ENCODE measurements at places on chromosomes 3 and 15.

GRCh38 chr15:57255751-57256341 lies 120.5 kb upstream of the CGNL1 start:
- no peak for DNase-seq

GRCh38 chr15:84859144-84859543 lies 25.3 kb upstream of the SLC28A1 start:
- DNase-seq, result no peak

DNA sequence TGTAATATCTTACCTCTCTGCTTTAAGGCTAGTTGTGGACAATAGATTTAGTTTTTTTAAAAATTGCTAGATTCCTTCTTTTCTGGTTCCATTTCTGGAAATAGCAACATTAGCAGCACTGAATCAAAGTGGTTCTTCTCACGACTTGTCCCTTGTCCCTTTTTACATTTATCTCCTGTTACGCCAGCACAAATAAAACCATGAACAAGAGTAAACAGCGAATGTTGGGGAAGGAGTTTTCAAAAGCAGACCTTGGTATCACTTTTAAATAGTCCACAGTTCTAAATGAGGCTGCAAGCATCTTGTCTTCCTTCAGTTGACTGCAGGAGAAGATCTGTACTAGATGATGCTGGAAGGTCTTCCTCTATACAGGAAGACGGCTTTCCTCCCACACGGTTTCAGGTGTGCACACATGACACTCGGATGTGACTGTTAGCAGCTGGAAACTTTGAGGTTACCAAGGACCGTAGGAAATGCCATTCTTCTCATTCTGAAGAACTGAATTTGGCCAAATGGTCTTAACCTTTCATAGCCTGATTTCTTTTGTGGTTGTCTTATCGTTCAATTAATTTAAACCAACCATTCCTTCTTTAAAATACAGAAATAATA lies 251.0 kb upstream of the ICE2 start:
- DNase-seq, result no peak

DNA sequence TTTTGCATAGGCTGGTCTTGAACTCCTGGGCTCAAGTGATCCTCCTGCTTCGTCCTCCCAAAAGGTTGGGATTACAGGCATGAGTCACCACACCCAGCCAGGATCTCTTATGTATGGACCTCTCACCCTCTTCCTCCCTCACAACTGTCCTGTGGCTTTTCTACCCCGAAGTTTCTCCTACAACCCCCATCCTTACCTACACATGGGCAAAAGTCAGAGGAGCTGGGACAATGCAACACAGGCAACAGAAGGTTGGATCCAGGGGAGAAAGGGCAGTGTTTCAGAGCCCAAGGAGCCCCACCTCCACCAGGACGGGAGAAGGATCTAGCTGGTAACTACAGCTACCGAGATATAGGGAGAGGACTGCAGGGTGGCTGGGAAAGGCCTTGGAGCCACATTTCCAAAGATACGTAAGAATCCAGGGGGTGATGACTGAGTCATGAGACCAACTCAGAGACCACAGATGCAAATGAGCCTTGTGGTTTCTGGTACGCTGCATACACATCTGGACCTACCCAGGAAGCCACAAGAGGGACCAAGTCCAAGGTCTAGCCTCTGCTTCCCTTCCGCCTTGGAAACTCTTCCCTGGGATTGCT lies 13.6 kb downstream of the IGDCC4 start:
- peak; percentile 77 for DNase-seq

DNA sequence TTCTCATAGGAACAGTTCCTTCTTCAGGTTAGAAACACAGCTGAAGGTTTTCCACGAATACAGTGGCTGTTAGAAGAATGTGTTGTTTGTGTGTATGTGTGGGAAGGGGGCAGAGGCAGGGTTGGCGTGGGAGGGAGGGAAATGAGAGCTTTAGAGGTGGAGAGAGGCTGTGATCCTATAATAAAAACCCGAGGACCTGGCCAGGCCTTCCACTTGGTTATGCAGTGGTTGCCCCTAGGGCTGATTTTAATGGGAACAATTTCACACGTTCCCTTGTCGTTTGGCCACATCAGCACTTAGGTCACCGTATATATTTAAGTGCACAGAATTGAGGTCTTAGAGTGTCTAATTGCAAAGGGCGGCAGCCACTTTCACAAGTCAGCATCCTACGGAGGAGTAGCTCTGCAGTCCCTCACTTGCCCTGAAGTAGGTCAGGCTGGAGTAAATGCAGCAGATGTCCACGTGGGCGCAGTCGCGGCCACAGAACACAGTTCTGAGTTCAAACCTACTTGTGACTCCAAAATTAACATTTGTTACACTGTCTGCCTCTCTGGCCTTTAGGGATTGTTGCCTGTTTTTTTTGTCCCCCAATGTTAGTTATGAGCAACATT lies 85.6 kb downstream of the PDCD6IP start:
- DNase-seq, result peak; percentile 17

GRCh38 chr15:37372064-37372463 lies 271.7 kb upstream of the MEIS2 start:
- DNase-seq, result no peak

DNA sequence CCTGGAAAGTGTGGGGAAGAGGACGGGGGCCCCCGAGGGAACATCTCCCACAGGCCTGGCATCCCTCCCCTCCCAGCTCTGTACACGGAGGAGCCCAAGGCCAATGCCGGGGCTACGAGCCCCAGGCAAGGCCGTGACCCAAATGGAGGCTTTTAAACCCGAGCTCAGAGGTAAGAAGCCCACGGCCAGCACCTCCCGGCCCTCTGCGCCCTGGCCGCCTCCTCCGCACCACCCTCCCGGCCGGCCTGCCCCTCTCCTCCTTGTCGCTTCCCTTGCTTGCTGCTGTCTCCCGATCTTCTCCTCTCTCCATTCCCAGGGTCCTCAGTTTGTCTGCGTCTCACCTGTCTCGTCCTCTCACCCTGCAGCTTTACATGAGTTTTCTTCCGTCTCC lies 1.3 kb downstream of the MUC4 start:
- DNase-seq, result no peak

DNA sequence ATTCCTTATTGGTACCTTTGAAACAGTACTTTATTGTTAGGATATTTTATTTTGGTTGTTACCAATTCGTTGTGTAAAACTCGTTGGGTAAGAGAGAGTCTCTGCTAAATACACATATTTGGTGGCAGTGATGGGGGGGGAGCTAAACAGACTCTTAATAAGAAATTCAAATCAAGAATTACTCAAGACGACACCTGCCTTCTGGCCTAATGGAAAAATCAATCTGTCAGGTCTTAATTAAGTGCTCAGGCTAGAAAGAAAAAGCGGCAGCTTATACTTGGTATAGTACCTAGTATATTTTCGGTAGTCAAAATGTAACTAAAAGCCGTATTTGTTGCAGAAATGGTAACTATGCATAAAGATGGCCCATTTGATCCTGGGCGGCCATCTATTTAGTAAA lies 18.2 kb downstream of the FOXP1 start:
- no peak for DNase-seq

- DNase-seq, result no peak
These were observed 260.4 kb upstream of the KCNMB2 start for GRCh38 chr3:178275793-178276192.

GRCh38 chr3:48426401-48426909 lies 3.4 kb downstream of the PLXNB1 start:
- DNase-seq, result no peak

DNA sequence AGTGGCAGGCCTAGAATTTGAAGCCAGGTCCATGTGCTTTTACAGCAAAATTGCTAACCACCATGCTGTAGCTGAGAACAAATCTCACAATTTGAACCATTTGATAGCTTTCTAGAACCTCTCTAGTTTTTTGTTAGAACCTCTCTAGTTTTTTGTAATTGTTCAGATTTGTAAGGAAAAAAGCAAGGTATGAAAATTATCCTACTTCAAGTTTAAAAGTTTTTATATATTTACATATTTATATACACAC lies 9.8 kb downstream of the GXYLT2 start:
- DNase-seq, result no peak

DNA sequence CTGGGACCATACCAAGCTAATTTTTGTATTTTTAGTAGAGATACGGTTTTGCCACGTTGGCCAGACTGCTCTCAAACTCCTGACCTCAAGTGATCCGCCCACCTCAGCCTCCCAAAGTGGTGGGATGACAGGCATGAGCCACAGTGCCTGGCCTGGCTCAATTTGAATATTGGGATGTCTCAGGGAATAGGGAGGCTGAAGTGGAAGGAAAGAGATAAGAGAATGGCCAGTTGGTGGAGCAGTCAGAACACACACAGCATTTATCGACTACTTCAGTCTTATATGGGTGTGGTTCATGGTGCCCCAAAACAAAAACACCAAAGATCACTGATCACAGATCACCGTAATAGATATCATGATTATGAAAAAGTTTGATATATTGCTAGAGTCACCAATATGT lies 144.4 kb downstream of the GMNC start:
- DNase-seq, result no peak

- DNase-seq, result no peak
These were observed 172.1 kb upstream of the COL8A1 start for GRCh38 chr3:99466331-99466730.

DNA sequence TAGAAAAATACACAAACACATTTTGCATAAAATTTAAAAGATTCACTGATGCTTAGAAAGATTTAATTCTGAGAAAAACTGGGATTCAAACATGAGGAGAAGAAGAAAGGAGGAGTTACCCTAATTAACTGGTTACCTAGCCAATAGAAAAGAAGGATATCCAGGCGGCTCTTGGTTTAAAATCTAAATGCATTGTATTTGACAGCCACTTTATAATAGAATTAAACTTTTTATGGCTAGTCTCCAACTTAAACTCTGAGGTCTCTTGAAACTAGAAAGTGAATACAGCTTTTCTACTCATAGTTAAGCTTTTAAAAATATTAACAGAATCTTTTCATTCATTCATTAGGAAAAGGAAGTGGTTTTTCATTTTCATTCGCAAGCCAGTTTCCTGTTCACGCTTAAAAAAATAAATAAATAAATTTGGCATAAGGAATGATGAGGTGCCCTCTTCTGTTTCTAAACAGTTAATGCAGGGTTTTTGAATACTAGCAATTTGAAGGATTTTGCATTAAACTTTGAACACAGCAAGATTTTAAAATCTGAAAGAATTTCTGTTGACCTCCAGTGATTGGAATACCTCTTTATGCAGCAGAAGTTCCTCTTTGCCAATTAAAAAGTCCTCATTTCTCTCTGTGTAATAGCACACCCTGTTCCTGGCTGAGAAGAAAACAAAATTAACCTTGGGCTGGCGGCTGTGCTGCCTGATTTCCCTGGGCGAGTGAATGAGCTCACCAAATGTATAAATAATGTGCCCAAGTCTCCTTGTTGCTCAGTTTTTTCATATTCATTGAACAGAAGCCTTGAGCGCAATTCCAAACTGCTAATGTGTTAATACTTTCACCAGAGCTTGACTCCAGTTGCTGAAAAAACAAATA lies 105.1 kb downstream of the ZMAT3 start:
- DNase-seq, result peak; percentile 21

- no peak for DNase-seq
These were observed 57.1 kb downstream of the CRYGS start for GRCh38 chr3:186487037-186487436.

GRCh38 chr3:39170461-39170860 lies 17.1 kb upstream of the CSRNP1 start:
- DNase-seq, result no peak

DNA sequence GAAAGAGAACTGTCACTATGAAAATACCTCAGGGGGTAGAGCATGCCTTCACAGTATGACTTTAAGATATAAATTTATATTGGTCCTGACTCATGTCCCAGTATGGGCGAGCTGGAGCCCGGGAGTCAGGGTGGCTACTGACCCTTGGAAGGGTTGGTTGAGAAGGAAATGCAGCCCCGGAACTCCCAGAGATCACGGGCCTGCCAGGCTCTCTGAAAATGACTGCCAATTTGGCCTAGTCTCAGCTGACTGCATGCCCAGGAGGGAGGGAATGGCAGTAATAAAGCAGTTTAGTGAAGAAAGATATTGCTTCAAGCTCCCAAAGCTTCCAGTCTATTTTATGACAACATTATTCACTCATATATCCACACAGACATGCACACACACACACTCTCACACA lies 299.0 kb downstream of the NR2F2 start:
- DNase-seq, result no peak

DNA sequence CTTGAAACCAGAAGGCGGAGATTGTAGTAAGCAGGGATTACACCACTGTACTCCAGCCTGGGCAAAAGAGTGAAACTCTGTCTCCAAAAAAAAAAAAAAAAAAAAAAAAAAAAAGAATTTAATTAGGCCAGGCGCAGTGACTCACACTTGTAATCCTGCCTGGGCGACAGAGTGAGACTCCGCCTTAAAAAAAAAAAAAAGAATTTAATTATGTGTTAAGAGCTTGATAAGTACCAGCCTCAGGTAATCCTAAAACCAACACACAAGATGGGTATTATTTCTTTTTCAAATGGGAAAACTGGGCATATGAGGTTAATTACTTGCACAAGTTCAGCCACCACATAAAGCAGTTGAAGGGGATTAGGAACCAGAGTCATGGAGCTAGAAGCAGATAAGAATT lies 49.0 kb downstream of the PBRM1 start:
- DNase-seq, result peak; percentile 36

- no peak for DNase-seq
These were observed 726.6 kb upstream of the NAALADL2 start for GRCh38 chr3:174132421-174133042.

DNA sequence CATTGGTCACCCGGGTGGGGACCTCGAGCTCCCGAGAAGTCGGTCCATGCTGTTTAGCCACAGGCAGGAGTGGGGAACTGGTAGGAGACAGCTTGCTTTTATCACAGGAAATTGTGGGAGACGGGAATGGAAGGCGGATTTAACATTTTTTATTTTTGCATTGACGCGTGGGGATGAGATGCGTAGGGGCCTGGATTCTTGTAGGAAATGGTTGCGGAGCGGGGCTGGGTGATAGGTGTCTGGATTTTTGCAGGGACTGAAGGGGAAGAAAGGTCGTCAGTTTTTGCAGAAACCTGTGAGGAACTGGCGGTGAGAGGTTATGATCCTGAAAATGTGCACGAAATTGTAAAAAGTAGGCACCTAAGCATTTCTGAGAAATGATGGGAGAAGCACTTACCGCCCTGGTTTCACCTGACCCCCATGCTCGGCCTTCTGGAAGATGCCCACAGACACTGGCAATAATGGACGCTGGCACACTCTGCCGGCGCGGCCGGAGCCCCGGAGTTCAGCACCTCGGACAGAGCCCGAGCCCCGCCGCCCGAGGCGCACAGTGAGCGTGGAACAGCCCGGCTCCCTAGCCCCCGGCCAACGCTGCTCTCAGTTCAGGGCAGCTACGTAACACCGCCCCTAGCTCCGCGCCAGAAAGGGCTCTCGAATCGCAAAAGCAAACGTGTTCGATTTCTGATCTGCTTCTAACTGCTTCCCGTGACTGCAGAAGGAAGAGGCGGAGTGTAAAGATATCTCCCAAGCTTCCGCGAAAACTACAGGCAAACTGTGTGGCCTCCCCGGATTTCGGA lies 928 bp downstream of the ANKRD34C start:
- no peak for DNase-seq

- DNase-seq, result no peak
These were observed 226.0 kb downstream of the KLF13 start for GRCh38 chr15:31552482-31553099.

DNA sequence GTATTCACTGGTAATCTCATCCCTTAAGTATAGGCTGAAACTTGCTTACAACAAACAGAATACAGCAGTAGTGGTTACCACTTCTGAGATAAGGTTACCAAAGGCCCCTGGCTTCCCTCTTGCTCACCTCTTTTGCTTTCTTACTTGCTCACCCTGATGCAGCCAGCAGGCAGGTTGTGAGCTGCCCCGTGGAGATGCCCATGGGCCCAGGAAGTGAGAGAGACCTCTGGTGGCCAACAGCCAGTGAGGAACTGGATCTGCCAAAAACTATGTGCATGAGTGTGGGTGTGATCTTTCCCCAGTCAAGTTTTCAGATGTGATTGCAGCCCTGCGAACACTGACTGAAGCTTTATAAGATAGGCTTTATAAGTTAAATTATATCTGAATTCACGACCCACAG lies 48.7 kb downstream of the NMNAT3 start:
- DNase-seq, result peak; percentile 27
